ENCODE measurements at places on chromosomes 2 and 18.

- no peak overlapping the region for H3K4me3 ChIP-seq
- DNase-seq, result no peak
- H3K27me3 ChIP-seq, result no peaks in the 10 kb centered on the region
- no peaks in the 10 kb centered on the region for H3K36me3 ChIP-seq
- no peak overlapping the region for H3K27ac ChIP-seq
Measured at GRCh38 chr18:29188760-29189159, 1011.8 kb upstream of the CDH2 start.

- DNase-seq, result no peak
- H3K36me3 ChIP-seq, result peaks cover 3% of the 10 kb centered on the region
- peaks cover 6% of the 10 kb centered on the region for H3K27me3 ChIP-seq
- no peak overlapping the region for H3K27ac ChIP-seq
Measured at GRCh38 chr2:106356291-106356690, 111.9 kb downstream of the RGPD3 start.

GRCh38 chr2:48617618-48618017 lies at the start of gene GTF2A1L:
Gene GTF2A1L (plus strand): TSS chr2:48617856. CDS start chr2:48617875, 19 bp downstream.
- DNase-seq, result no peak
- no peaks in the 10 kb centered on the region for H3K36me3 ChIP-seq
- no peak within 1 kb of the TSS for H3K27ac ChIP-seq
- H3K27me3 ChIP-seq, result peaks cover 9% of the 10 kb centered on the region
- H3K4me1 ChIP-seq, result no peaks in the 10 kb centered on the region
- H3K4me3 ChIP-seq, result no peak within 1 kb of the TSS

DNA sequence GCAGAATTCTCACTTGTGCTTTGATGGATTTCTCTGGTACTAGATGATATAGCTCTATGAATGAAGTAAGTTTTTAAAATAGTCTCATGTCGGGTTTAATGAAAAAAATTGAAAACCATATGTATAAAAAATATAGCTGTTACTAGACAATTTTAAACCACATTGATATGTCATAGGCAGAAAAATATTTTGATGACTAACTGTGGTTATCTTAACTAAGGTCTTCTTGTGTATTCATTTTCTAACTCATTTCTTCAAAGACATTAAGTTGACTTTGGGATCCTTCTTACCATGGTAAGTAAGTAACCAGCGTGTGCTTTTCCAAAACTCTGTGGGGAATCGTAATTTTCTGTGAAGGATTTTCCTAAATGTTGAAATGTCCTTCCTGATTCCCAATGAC lies 160.9 kb upstream of the COL3A1 start:
- H3K27ac ChIP-seq, result no peak overlapping the region
- H3K4me1 ChIP-seq, result no peaks in the 10 kb centered on the region
- H3K36me3 ChIP-seq, result no peaks in the 10 kb centered on the region
- H3K4me3 ChIP-seq, result no peak overlapping the region

GRCh38 chr2:169086893-169087467 lies 17.6 kb downstream of the DHRS9 start:
- no peak for DNase-seq
- no peak overlapping the region for H3K27ac ChIP-seq
- peaks cover 2% of the 10 kb centered on the region for H3K4me1 ChIP-seq
- H3K36me3 ChIP-seq, result no peaks in the 10 kb centered on the region
- H3K4me3 ChIP-seq, result no peak overlapping the region

GRCh38 chr18:55272510-55273243 lies 313.4 kb upstream of the CCDC68 start:
- no peak overlapping the region for H3K4me3 ChIP-seq
- H3K27ac ChIP-seq, result no peak overlapping the region
- peaks cover 2% of the 10 kb centered on the region for H3K4me1 ChIP-seq

GRCh38 chr18:72738136-72738535 lies 129.7 kb downstream of the NETO1 start:
- no peaks in the 10 kb centered on the region for H3K4me1 ChIP-seq
- H3K4me3 ChIP-seq, result no peak overlapping the region
- no peak overlapping the region for H3K27ac ChIP-seq
- DNase-seq, result no peak

DNA sequence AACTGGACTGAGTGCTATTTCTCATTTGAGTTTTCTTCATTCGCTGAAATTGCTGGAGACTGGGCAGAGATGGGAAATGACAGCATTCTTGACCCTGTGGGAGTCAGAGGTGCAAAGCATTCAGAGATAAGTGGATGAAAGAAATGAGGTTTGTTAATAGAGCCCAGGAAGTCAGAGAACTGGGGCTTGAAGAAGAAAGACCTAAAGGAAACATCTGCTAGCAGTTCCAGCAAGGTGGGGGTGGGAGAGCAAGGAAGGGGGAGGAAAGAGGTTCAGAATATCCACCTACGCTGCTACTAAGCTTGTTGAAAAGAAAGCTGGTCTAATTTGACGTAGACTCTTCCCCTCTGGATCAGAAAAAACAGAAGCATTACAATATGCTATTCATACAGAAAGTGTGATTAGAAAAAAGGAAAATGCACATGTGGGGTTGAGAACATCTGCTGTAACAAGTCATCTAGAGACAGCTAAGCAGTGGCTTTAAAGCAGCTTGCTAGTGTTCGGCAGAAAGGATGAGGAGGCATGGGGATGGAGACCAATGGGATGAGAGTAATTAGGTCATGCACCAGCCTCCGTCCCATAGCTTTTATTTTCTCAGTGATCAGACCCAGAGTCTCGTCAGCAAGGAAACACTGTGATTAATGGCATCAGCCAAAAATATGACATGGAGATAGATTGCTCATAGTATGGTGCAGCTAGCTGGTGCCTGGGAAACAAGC lies 29.7 kb downstream of the NAB1 start:
- no peaks in the 10 kb centered on the region for H3K27me3 ChIP-seq
- no peaks in the 10 kb centered on the region for H3K36me3 ChIP-seq
- no peak for DNase-seq
- peak overlapping the region; percentile 51 for H3K4me3 ChIP-seq
- peak overlapping the region; percentile 47 for H3K27ac ChIP-seq

GRCh38 chr2:20231598-20232026 lies 6.7 kb upstream of the SDC1 start:
- DNase-seq, result no peak
- no peaks in the 10 kb centered on the region for H3K36me3 ChIP-seq
- H3K27me3 ChIP-seq, result peaks cover 28% of the 10 kb centered on the region
- H3K27ac ChIP-seq, result no peak overlapping the region
- peaks cover 2% of the 10 kb centered on the region for H3K4me1 ChIP-seq
- H3K4me3 ChIP-seq, result no peak overlapping the region

Measured in naive thymus-derived CD8-positive, alpha-beta T cell (primary cell).